ENCODE measurements at places on chromosomes 7 and 10.

GRCh38 chr10:18219146-18219545, 78.9 kb downstream of the CACNB2 start:
- DNase-seq = no peak

DNA sequence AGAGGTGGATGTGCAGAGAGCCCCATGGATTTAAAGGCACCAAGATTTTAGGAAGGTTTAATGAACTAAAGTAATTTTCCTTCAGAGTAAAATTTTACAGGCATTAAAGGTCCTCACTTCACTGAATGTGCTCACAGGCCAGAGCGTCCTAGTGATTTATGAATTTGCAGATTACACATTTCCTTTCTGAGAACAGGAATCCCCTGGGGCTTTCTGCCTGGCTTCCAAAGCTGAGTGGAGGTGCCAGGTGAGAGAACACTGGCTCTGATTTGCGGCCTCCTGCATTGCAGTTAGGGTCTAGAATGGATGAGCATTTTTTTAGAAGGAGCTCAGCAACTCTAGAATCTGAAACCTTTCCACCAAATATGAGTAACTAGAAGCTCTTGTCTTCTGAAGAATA, 194.3 kb downstream of the SORCS3 start:
- no peak for DNase-seq

GRCh38 chr7:139231513-139232376, 708 bp downstream of the UBN2 start:
- DNase-seq = no peak

GRCh38 chr10:113274176-113274829, 278.6 kb upstream of the HABP2 start:
- no peak for DNase-seq

DNA sequence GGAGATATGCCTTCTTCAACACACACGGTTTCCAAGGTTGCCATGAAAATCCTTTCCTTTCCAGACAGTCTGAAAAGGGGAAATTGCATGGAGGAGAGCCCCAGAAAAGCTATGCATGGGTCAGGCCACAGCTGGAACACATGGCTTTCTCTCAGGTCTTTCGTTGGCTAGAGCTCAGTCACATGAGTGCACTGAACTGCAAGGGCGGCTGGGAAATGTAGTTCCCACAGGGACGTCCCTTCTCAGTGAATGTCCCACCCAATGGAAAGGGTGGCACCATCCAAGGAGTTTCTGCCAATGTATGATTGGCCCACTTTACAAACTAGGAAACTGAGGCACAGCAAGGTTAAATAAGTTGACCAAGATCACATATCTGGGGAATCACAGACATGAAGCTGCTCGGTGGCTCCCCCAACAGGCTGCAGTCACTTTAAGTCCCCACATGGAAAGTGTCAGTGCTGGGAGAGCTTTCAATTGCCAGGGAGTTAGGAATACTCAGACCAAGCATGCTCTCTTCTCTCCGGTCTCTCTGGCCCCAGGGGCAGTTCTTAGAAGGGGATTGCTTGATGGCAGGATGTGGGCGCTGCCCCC, 571.3 kb downstream of the GLRX3 start:
- no peak for DNase-seq

DNA sequence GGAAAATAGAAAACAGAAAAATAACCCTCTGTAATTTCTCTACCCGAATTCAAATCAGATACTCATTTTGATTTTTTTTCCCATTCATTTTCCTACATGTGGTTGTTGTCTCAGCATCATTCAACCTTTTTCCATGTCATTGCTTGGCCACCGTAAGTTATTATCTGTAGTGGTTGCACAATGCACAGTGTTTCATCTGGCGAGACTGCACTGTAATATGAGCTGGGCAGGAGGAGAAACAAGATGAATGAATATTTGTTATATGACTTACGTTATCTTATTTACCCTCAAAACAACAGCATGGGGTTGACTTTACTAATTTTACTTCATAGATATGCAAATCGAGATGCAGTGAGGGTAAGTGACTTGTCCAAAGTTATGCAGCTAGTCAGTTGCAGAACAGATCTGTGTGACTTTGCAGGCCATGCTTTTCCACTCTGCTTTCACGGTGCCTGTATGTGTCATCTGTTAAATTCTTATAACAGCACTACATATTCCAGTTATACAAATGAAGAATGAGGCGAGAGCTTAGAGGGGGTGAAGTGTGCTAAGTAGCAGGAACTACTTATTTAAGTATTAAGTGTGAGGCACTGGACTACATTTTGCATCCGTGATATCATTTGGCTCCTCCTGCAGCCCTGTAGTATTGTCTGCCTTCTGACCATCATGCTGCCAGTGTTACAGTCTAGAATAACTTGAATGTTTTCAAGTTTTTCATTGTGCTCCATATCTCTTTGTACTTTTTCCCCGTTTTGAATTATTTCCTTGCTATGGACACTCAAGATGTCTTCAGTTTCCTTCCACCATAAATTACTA, 56.7 kb downstream of the ZMYND11 start:
- no peak for DNase-seq

GRCh38 chr10:77687621-77688020, 50.0 kb upstream of the KCNMA1 start:
- DNase-seq = no peak

GRCh38 chr10:88165849-88166271, 302.4 kb downstream of the PTEN start:
- no peak for DNase-seq

DNA sequence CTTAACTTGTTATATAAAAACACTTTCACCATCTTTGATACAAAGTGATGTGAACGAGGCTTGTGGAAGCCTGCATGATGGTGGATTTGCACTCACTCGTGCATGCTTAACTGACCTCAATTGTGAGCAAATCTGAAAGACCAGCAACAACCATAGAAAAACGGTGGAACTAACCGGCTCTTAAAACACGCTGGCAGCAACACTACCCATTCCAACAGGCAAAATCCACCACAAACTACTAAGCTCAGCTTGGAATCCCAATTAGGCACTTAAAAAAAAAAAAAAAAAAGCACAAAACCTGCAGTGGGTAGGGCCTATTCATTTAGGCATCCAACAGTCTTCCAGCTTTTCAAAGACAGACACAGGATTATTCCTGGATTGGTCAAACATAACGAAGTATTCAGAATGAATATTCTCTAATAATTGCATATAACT, 1.8 kb downstream of the GDI2 start:
- peak; percentile 54 for DNase-seq

DNA sequence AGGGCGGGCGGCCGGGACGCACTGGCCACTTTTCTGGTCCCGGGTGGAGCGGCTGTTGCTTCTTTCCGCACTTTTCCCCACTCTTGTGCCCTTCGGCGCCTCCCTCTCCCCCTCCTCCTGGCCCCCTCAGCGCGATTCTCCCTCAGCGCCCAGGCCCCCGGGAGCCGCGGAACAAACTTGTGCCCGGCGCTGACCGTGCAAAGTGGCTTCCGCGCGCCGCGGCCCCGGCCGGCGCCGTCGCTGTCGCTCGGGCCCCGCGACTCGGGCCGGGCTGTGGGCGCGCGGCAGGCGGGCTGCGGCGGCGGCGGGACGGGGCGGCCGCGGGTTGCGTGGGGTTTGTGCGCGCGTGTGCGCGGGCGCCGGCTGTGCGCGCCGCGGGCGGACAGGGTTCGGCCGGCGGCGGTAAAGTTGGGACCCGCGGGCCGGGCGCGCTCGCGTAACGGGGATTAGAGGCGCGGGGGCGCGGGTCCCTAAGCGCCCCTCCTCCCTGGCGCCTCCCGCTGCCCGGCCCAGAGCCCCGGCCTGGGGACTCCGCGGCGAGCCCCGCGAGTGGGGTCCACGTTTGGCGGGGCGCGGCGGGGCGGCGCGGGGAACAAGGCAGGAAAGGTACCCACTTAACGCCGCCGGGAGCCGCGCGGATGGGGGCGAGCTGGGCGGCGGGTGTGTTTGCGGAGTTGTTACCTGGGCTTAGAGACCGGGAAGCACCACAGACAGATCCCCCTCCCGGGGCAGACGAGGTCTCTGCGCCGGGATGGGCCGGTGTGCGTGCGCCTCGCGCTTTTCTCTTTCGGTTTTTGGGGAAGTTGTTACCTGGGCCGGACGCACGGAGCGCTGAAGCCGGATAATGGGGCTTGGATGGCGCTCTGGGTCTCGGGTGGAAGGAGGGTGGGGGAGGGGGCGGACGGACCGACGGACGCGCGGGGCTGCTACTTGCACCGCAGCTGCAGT, 860 bp downstream of the ZEB1 start:
- DNase-seq = peak; percentile 57
